Mesendoderm (in vitro differentiated cells): ENCODE measurements at places on chromosomes 13 and 19.

- DNase-seq, result no peak
These were observed 254.6 kb downstream of the SPRY2 start for GRCh38 chr13:80086304-80086721.

DNA sequence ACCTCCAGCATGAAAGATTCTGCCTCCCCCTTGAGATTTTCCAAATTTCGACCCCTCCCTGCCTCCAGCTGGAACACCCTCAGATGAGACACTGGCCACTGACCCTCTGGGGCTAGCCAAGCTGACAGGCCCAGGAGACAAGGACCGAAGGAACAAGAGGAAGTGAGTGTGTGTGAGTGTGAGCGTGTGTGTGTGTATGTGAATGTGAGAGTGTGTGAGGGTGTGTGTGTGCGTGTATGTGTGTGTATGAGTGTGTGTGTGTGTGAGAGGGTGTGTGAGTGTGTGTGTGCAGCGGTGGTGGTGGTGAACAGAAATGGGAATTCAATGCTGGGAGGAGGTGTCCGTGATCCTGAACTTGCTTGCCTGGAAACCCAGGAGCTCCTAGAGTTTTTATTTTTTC lies 13.8 kb downstream of the HRC start:
- no peak for DNase-seq

DNA sequence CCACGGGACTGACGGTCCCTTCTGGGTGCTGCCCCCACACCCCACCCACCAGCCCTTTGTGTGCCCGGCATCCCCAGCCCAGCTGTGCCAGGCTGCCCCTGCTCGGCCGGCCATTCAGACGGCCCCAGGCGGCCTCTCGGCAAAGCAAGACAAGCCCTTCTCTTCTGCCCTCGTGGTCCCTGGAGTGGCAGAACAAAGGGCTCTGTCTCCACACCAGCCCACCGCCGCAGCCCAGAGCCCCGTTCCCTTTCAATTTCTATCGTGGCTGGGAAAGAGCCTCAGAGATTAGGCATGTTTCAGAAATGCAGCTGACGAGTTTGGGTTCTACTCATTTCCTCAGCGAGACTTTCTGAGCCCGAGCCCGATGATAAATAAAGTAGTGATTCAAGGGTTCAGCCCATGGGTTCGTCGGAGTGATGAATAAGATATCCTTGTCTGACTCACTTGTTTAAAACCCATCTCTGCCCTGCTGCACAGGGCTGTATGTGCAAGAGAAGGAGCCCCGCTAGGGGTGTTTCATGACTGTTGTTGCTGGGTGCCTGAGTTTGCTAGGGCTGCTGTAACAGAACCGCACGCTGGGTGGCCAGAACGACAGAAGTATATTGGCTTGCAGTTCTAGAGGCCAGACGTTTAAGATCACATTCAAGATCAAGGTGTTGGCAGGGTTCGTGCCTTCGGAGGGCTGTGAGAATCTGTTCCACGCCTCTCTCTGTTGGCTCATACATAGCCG lies 4.3 kb downstream of the MYO9B start:
- no peak for DNase-seq

GRCh38 chr19:55255618-55256423 lies 3.0 kb downstream of the PPP6R1 start:
- DNase-seq, result no peak

- no peak for DNase-seq
These were observed 154.0 kb upstream of the GPR12 start for GRCh38 chr13:26914624-26915023.

GRCh38 chr13:100266026-100266425 lies 177.1 kb downstream of the PCCA start:
- no peak for DNase-seq

DNA sequence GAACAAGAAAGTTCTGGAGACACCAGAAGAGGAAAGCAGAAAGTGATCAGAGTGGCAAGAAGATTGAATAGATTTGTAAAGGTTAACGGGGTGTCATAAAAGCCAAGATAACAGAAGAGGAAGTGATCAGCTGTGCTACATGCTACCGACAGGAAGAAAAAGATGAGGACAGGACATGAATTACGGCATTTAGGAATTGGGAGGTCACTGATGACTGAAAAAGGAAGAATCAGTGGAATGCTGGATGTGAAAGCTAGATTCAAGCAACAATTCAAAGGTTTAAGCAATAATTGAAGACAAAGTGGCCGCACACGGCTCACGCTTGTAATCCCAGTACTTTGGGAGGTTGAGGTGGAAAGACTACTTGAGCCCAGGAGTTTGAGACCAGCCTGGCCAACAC lies 15.1 kb downstream of the ZNF160 start:
- DNase-seq, result no peak

DNA sequence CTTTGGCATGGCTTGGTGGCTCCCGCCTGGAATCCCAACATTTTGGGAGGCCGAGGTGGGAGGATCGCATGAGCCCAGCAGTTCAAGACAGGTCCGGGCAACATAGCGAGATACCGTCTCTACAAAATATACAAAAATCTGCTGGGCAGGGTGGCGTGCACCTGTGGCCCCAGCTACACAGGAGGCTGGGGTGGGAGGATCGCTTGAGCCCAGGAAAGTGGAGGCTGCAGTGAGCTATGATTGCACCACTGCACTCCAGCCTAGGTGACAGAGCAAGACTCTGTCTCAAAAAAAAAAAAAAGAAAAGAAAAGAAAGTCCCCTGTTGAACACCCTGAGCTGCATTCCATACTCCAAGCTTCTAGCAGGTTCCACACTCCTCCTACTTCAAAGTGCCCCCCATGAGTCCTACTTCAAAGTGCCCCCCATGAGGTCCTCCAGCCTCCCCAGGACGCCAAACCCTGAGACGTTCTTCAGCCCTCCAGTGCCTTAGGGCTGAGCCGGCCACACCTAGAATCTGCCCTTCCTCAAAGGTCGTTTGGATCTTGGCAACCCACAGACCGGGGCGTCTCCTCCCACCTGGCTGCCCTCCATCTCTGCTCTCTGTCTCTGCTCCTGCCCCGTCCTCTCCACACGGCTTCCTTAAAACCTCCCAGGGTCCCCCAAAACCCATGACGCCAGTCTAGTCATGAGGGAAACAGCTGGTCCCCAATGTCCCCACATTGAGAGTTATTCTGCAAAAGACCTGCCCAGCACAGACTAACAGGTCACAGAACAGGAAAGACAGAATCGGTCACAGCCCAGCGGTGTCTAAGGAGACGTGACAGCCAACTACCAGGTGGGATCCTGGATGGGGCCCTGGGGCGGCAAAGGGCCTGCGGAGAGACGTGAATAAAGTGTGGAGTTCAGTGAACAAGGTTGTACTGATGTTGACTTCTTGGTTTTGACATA lies 4.8 kb downstream of the TJP3 start:
- no peak for DNase-seq

DNA sequence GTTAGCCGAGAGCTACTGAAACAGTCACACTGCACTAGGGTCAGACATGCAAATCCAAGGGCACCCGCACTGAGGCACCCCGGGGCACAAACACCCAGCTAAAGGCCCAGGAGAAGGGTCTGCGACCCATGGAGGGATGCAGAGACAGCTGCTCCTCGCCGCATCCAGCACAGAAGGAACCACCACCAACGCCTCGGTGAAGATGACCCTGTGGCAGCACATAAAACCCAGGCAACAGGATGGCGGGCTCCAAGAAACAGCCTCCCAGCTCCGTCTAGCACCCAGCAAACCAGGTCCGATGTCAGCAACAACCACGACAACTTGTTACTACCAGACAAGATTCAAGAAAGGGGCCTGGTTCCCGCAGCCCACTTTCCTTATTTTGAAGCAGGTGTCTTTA lies 82.1 kb downstream of the STK24 start:
- no peak for DNase-seq

DNA sequence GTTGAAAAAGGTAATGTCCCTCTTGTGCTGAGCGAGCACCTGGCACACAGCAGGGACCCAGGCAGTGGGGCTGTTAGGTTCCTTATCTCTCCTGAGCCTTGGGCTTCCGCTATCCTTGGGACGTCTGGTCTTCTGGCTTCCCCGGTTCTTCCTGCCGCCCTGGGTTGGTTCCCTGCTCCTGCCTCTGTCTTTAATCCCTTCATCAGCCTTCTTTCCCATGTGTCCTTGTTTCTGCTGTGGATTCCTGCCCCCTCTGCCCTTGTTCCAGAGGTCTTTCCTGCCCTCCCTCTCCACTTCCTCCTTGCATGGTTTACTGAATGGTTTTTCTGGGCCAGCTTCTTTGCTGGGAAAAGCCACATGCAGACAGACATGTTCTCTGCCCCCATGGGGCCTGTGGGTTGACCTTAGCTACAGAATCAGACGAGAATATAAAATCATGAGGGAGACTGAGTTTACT lies 2.6 kb downstream of the EPN1 start:
- DNase-seq, result peak; percentile 57

DNA sequence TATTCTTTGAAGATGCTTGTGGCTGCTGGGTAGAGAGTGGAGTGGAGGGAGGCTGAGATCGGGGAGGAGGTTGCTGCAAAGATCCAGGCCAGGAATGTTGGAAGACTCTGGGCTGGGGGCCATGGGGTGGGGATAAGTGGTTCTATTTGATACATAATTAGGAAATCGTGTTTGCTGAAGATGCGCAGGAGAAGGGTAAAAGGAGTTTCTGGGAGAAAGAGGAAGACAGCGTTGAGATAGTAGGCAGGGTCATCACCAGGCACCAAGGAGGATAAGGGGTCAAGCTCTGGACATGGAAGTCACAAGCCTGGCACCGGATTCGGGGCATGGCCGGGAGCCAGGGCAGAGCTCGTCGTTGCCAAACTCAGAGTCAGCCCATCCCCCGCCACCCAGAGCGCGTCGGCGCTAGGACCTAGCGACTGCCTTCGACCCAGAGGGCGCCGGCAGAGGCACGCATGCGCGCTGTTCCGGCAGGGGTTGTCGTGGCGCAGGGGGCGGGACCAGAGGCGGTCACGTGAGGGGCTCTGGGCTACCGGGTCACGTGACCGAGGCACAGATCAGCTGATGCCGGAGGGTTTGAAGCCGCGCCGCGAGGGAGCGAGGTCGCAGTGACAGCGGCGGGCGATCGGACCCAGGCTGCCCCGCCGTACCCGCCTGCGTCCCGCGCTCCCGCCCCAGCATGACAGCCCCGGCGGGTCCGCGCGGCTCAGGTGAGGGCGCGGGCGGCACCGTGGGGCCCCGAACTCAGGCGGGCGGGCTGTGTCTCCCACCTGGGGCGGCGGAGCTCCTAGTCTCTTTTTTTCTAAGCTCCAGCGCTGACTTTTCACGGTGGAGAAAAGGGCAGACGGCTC lies at the start of gene MCOLN1:
MCOLN1 (plus strand) TSS at position 553 of the 851 bp plus-strand sequence; CDS start at position 680, 127 bp downstream.
- DNase-seq, result peak; percentile 98

DNA sequence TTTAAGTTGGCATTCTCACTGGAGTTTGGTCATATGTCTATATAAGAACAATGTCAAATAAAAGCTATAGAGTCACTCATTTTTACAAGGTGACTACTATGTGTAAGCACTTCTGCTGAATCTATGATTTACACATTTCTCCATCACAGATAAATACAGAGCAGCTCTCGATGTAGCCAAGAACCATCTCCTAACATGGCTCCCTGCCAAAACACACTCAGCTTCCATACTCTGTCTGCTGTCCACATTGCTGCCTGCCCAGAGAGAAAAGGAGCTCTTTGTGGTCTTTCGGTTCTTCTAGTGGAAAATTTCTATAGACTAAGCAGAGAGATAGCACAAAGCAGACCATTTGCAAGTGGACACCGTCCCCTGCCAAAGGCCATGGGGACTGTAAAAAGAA lies 190.9 kb upstream of the KLF12 start:
- DNase-seq, result no peak

- peak; percentile 93 for DNase-seq
These were observed 379 bp upstream of the CDC34 start for GRCh38 chr19:531009-531752.

DNA sequence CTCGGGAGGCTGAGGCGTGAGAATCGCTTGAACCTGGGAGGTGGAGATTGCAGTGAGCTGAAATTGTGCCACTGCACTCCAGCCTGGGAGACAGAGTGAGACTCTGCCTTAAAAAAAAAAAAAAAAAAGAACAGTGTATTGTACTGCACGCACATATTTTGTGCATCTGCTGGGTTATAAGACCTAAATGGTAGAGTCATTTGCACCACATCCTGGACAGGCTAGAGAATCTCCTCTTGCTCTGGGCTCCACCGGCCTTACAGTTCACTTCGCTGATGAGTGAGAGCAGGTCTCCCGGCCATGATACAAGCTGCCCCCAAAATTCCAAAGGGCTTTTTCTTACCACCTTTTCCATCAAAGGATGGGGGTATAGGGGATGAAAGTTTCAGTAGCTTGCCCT lies 7.2 kb upstream of the SAE1 start:
- DNase-seq, result no peak

DNA sequence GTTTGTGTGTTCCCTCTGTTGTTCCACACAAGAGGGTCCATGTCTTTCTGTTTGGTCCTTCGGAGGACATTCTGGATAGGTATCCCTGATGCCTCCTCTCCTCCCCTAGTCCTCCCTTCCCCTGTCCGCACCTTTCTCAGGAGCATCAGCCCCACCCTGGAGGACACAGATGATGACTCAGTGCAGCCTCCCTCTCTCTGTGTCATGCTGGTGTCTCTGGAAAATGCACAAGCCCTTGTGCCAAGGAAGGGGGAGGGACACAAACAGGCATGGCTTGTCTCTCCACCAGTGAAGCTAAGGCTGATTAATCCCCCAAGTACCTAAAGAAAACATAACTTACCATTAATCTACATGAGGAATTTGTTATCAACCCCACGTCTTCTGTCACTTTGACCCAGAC lies 16.2 kb upstream of the TNFRSF19 start:
- DNase-seq, result no peak
